Stimulated activated CD4-positive, alpha-beta T cell treated with anti-CD3 and anti-CD28 coated beads, Interleukin-12 subunit alpha, Interleukin-12 subunit beta, amount 100 ng/mL, for 24 hours (primary cell): ENCODE measurements at places on chromosomes 3 and 15.

- peak; percentile 41 for DNase-seq
These were observed 794 bp downstream of the ARPP19 start for GRCh38 chr15:52567871-52568600.

DNA sequence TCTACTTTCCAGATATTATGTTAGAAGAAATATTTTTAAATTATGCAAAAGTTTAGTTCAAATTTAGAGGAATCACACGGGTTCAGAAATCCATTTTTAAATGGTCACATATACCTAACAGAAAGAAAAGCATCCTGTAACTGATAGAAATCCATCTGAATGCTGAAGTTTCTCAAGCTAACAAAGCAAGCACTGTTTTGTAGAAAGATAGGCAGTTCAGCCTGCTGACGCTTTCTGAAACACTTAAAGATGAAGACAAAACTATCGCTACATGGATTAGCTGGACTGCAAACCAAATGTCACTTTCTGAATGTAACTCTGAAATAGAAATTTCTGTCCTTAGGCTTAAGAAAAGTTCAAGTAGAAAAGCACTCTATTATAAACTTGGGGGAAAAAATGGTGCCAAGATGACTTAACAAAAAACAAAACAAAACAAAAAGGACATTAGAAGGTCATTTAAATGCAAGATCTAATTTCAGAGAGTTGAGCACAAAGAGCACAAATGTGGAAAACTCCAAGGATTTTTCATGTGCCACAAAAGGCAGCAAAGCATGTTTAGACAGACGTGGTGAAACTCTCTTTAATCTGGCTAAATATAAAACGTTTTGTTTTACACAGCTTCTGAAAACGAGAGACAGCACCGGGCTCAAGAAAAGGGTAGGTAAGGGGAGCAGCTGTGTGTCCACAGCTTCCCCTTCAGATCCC lies 1.2 kb downstream of the PLOD2 start:
- DNase-seq: no peak

DNA sequence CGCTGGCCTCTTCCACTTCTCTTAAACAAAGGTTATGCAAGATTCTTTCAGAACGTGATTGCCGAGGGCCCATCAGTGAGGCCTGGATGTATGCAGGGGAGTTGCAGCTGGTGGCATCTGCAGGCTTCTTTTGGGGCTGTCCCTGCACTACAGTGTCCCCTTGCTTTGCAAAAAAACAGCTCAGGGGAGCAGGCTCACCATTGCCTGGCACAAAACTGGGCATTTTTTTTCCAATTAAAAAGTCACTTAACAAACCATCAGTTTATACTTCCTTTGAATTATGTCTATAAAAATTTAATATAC lies 148.6 kb downstream of the ATP10A start:
- DNase-seq: no peak

DNA sequence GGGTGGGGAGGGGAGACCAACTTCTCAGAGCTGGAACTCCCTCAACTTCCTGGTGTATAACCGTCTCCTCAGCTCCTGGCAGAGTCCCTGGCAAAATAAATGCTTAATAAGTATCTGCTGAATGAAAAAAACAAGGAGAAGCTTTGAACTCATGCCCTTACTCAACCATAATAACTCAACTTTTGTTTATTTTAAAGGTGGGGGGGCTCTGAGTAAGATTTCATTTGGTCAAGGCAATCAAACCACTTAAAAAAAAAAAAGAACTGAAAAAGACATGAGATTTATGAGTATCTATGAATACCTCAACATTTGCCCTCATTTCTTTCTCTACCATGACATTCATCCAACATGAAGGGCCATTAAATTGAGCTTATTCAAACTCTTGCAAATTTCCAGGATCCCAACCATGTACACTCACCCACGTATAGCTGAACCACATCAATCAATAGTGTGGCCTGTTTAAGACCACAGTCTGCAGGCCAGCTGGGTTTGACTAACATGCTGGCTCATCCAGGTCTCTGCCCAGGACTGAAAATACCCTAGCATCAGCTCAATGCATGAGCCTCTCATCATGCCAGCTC lies 157.9 kb downstream of the FOXP1 start:
- no peak for DNase-seq

DNA sequence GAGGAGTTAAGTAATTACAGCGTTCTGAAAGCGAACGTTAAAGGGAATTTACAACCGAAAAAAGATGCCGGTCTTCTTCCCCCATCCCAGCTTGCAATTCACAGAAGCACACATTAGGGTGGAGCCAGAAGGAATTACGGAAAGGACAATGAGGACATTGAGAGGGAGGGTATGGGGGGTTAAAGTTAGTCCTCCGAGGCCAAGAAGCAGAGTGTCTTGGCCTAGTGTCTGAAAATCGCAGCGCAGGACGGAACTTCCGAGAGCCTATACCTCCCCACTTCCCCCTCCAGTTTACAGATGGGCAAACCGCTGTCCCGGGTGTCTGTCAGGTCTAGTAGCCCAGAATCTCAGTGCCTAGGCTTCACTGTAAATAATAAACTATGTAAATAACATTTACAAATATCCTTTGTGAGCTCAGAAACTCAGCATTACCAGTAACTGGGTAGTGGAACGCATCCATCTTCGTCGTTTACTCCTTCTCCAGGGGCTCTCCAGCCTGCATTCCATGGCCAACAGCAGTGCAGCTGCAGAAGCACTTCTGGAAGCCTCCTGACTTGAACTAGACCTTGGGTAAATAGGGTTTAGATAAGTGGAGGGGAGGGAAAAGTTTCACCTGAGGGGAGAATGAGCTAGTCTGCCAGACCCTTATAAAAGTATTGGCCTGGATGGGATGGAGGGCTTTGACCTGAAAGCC lies 922 bp downstream of the ADPRH start:
- DNase-seq: no peak

DNA sequence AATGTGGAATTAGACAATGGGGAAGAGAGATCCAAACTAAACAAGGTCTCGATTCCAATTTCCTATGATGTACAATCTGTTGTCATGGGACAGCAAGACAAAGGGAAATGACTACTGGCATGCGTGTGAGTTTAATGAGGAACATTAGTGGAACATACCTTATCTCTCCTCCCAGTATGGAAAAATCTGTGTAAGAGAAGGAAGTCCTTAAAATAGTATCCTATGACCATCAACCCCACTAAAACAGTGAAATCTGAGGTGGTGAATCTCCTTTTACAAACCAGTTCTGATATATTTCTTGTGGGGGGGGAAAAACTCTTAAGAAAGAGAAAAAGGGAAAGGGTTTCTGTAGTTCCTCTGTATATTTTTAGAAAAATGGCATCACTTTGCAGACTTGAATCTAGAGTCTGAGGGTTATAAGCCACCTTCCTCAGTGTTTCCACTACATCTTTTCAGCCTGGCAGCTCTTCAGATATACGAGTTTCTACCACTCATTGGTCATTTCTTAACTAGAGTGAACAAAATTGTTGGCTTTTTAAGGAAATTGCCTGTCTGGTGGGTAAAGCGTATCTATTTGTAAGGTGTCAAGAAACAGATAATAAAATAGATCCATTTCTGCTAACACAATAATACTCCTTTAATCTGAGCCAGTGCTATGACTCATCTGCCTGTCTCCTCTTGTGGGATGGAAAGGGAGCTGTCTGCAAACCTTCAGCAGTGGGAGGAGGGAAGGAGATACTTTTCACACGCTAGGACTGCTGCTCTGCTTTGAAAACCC lies 3.0 kb upstream of the TNFAIP8L3 start:
- DNase-seq: no peak

DNA sequence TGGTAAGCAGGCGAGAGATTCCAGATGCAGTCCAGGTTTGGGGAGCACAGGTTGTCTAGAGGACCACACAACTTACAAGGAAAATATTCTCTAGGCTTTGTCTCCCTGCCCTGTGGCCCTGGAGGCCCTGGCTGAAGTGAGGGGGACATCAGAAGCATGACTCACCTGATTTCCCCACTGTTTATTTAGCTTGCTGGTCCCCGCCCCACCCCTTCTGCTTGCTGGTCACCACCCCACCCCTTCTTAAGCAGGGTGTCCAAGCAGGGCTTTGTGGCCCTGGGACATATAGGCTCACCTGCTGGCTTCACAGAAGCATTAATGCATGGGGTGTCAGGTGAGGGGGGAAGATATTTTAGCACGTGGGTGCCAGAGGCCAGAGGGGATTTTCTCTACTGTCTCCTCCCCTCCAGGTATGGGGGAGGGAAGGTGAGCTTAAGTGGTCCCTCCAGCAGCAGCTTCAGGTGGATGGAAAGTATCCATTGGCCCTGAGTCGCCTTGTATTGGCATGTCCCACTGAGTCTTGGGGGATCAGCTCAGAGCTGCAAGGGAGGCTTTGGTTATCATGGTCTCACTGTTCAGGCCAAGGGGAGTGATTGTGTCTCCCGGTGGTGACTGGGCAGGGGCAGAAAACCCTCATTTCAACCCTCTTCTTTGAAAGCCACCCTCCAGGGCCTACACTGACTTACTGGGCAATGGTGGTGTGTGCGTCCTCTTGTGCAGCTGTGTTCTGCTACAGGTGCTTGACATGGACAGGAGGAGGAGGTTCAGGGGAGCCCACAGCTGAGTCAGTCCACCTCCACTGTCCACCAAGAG lies 49.8 kb downstream of the GASK1A start:
- DNase-seq: no peak

DNA sequence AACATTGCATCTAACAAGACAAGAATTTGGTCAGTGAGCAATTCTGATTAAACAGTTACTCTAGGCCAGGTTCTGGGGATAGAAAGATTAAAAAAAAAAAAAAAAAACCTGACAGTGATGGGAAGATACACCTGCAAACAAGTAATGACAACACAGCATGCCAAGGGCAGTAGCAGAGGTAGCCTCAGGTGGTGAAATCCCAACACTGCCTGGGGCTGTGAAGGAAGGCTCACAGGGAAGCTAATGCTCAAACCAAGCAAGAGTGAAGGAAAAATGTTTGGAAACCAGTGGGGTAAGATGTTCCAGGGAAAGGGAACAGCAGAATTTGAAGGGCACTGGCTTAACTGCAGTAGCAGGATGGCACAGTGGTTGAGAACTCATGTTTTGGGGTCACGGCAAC lies 8.9 kb downstream of the RTP2 start:
- no peak for DNase-seq

- DNase-seq: no peak
These were observed 80.5 kb upstream of the SLC24A5 start for GRCh38 chr15:48040166-48040817.

- no peak for DNase-seq
These were observed 18.5 kb downstream of the PAK2 start for GRCh38 chr3:196757876-196758739.

- no peak for DNase-seq
These were observed at the start of gene GATA2 for GRCh38 chr3:128492671-128493569. GATA2 (minus strand) TSS chr3:128493201; CDS start chr3:128487031, 6,170 bp downstream.
